ENCODE measurements at places on chromosomes 4 and X.

DNA sequence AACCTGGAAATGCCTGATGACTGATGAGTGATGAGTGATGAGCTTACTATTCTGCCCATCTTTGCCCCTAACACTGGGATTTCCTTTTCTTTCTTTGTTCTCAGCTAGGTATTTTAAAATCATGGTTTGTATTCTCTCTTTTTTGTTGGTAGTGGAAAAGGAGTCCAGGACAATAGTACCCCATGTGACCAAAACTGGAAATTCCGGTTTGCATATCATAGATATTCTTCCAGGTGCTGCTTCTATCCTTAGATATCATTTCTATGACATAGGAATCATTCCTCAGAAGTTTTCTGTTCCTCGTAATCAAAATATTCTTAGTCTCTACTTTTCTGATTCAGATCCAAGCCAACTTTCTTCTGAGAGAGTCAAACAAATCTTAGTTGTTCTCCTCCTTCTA, 320.5 kb upstream of the TET2 start:
- DNase-seq: no peak

- no peak for DNase-seq
Observed at GRCh38 chrX:104913348-104913747, 307.1 kb downstream of the TEX13A start.

DNA sequence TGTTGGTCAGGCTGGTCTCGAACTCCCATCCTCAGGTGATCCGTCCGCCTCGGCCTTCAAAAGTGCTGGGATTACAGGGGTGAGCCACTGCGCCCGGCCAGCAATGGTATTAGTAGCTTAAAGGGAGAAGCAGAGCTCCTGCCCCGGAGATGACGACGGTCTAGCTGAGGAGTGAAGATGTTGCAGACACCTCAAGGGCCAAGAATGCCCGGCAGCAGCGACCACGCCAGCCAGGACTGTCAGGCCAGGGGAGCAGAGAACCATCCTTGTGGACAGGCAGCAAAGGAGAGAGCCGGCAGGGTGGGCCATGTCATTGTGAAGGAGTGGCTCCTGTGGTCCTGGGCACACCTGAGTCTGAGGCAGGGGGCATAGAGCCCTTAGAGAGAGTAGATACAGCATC, 210.1 kb upstream of the BCOR start:
- DNase-seq: no peak

DNA sequence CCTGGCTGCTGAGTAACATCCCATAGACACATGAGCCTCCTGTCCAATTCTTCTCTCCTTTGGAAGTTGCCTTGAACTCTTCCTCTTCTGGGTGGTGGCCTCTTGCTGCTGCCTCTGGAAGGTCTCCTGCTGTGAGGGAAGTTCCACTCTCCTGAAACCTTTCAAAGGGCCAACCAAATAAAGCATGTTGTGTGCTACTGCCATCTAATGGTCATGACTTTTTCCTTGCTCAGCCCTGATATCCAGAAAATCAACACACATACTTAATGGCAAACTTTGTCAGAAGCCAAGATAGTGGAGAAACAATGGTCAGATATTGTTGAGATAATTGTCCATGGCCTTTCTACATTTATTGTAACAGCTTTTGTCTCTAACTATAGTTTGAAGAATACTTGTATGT, 19.1 kb upstream of the ZXDA start:
- DNase-seq: peak; percentile 6

GRCh38 chr4:174358829-174359228, 75.1 kb downstream of the CEP44 start:
- peak; percentile 17 for DNase-seq

GRCh38 chrX:9433596-9433995, 31.3 kb upstream of the TBL1X start:
- no peak for DNase-seq

GRCh38 chrX:34839451-34839850, 103.1 kb upstream of the FAM47B start:
- no peak for DNase-seq

Data from fibroblast of gingiva (primary cell).